ENCODE measurements at places on chromosomes 6 and 20.

DNA sequence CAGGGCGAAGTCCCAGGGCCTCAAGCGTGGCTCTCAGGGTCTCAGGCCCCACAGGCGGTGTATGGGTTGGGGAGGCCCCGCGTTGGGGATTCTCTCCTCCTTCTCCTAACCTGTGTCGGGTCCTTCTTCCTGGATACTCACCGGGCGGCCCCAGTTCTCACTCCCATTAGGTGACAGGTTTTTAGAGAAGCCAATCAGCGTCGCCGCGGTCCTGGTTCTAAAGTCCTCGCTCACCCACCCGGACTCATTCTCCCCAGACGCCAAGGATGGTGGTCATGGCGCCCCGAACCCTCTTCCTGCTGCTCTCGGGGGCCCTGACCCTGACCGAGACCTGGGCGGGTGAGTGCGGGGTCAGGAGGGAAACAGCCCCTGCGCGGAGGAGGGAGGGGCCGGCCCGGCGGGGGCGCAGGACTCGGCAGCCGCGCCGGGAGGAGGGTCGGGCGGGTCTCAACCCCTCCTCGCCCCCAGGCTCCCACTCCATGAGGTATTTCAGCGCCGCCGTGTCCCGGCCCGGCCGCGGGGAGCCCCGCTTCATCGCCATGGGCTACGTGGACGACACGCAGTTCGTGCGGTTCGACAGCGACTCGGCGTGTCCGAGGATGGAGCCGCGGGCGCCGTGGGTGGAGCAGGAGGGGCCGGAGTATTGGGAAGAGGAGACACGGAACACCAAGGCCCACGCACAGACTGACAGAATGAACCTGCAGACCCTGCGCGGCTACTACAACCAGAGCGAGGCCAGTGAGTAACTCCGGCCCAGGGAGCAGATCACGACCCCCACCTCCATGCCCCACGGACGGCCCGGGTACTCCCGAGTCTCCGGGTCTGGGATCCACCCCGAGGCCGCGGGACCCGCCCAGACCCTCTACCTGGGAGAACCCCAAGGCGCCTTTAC is at the start of gene HLA-G:
Gene HLA-G (plus strand): TSS at position 247 of the 892 bp plus-strand sequence. CDS start 20 bp downstream, at position 267.
- no peak for DNase-seq

GRCh38 chr20:54219751-54220426 is 12.0 kb downstream of the PFDN4 start:
- DNase-seq: no peak

DNA sequence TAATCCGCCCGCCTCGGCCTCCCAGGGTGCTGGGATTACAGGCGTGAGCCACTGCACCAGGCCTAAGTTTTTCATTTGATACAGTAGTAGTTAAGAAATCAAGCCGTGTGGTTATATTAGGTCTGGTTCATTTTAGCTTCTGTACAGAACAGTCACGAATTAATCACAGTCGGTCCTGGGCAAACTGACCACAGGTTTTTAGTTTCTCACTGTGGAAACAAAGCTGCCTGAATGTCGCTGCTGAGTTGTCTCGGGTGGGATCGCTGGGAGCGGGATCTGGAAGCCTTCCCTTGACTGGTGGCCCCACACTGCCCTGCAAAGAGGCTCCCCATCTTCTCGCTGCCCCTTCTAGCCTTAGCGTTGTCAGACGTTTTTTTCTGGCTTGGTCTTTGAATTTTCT is 18.6 kb downstream of the UCKL1 start:
- DNase-seq: no peak

GRCh38 chr6:143569040-143569439 is 57.5 kb upstream of the FUCA2 start:
- no peak for DNase-seq

- no peak for DNase-seq
These were observed at the start of gene HSPA12B for GRCh38 chr20:3732327-3733118. TSS of gene HSPA12B (plus strand) at chr20:3732685. CDS start at chr20:3738675, 5,990 bp downstream.

DNA sequence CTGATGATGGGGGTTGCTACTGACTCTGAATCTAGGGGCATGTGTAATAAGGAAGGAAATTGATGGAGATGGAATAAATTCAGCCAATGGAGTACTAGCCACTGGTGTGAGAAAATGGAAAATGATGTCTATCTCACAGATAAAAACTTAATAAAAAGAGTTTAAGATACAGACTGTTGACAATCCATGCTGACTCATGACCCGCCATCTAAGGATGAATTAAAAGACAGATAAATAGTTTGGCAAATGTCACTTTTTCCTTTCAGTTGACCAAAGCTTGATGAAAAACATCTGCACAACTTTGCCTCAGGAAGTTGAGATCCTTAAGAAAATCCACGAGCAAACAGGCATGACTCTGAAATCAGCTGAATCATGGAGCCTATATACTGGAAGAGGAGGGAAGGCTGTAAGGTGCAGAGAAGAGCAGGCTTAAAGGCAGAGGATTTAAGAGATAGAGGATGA is 82.6 kb upstream of the BMP5 start:
- DNase-seq: no peak

Measured in prostate gland (tissue), 2 donors.